Activated naive CD4-positive, alpha-beta T cell treated with anti-CD3 and anti-CD28 coated beads, Interleukin-2, amount 50 U/mL, for 72 hours (primary cell): ENCODE measurements at places on chromosomes 7 and 10.

- DNase-seq, result no peak
These were observed 27.8 kb upstream of the TMEM178B start for GRCh38 chr7:141045842-141046620.

- no peak for DNase-seq
These were observed 2.5 kb upstream of the AVPI1 start for GRCh38 chr10:97689559-97690020.

DNA sequence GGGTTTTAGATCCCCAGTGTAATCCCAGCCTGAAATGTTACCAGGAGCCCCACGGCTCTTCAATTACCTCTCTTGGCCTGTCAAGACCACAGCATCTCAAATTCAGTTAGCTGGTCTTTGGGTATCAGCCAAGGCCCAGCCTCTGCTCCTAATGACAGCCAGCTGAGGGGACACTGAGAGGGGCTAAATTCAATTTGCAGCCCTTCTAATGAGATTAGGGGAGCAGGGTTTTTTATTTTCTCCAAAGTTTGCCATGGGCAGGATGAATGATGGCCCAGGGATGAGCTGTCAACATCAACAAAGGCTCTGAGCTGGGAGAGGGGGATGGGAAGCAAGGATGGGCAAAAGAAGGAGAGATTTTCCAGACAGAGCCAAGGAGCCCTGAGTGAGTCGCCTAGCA, 116.8 kb upstream of the TBX20 start:
- DNase-seq, result no peak

DNA sequence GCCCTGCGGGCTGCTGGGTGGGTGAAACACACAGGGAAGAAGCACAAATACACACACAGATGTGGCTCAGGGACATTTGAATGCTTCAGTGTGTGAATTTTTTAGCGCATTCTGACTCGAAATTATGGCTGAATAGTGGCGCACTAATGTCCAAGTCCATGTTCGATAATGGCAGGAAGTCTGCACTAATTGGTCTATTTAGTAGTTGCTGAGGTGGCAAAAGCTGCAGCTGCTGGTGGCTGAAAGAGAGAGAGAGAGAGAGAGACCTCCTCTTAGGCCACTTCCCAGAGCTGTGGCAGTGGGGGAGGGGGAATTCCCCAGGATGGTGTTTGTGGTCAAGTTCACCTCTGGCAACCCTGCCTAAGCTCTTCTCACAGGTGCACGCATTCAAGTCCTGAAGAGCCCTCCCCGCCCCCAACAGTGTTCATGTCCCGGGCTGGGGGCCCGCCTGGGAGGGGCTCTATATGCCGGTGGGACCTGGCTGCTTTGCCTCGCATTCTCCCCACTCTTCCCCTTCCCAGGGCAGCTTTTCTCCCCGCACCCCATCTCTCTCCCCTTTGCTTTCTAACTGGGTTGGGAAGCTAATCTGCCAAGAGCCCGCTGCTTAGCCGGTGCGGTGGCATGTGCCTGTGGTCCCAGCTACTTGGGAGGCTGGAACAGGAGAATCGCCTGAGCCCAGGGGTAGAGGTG, 6.0 kb upstream of the MNX1 start:
- peak; percentile 54 for DNase-seq
